IPS-NIHi11 (cell line): ENCODE measurements at places on chromosomes 12 and 14.

DNA sequence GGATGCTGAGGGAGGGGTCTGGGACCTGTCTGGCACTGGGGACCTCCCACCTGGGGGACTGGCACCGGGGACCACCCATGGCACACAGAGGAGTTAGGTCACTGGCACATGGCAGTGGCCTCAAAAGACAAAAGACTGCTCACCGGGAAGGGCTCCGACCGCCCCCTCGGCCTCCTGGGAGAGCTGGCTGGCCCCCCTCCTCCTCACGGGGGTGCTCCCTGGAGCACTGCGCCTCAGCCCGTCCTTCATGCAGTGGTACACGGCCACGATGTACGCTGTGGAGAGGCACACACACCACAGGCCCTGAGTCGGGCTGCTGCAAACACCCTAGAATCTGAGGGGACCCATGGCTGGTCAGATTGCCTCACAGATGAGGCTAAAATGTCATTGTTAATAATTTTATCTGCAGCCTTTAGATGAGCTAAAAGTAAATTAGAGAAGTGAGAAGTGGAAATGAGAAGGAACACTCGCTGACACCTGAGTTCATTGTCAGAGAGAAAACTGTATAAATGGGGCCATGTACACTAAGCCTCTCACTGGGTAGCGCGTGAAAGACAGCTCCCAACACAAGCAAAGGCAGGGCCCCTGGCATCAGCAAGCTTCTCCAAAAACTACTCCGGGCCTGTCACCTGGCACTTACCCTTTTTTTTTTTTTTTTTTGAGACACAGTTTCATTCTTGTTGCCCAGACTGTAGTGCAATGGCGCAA is 14.1 kb downstream of the P2RX2 start:
- DNase-seq, result peak; percentile 4

GRCh38 chr12:108921946-108922345 is 42.1 kb downstream of the DAO start:
- no peak for DNase-seq

DNA sequence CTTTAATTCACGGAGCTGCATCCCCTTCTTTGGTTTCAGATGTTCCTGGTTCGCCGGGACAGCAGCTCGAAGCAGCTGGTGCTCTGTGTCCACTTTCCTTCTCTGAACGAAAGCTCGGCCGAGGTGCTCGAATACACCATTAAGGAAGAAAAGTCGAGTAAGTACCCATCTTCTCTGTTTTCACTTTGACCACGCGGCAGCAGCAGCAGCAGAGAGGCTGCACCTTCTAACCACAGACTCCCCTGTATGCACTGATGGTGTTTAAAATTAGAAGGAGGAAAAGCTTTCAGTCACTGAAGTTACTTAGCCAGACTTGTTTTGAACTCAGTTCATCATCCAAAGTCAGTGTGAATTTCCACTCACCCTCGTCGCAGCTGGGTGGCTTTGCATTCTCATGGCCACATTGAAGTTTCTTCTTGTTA is 63.8 kb downstream of the RIN3 start:
- no peak for DNase-seq

- DNase-seq, result no peak
Observed at GRCh38 chr12:802242-803120, 50.1 kb downstream of the WNK1 start.

DNA sequence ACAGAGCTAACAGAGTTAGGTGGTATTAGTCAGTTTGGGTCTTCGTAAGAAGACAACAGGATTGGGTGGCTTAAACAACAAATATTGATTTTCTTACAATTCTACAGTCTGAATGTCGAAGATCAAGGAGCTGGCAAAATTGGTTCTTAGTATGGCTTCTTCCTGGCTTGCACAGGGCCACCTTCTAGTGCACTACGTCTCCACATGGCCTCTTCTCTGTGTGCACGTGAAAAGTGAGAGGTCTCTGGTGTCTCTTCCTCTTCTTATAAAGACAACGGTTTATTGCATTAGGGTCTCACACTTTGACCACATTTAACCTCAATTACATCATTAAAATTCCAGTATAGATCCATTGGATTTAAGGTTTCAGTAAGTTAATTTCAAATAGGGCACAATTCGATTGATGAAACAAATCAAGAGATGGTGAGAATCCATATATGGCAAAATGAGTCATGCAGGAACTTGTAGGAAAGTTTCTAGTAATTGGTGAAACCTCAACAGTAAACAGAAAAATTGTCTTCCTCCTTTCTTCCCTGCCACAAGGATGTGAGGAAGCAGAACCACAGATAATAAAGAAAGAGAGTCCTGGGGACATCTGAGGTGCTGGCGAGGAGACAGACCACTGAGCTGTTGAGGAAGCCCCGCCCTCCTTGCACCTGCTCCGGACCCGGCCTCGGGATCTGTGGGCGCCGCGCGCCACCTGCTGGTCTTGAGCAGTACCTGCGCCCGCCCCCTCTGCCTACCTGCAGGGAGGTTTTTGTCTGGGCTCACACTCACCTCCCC is 846.7 kb downstream of the TMEM121 start:
- peak; percentile 52 for DNase-seq

GRCh38 chr12:47556261-47557030 is 149.4 kb downstream of the RPAP3 start:
- DNase-seq, result no peak

DNA sequence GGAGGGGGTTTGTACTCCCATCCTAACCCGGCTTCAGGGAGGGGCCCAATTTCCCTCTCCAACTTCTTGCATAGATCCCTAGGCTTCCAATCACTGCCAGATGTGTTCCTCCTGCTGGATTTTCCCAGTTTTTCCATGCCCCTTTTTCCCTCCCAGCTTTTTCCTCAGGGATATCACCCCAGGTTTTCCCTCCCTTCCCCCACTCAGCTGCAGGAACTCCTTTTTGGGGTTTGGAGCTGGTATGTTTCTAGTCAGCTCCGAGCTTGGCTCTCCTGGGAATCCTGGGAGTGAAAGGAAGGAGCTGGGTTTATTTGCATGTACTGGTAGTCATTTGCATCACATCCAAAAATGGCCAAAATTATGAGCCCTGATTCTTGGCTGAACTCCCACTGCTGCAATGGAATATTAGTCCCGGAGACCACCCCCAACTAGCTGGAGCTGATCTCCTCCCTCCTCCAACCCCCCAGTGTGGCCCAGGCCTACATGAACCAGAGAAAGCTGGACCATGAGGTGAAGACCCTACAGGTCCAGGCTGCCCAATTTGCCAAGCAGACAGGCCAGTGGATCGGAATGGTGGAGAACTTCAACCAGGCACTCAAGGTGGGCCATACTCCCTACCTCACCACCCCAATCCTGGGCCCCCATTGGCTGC is 1.4 kb upstream of the RDH5 start:
- DNase-seq, result no peak

DNA sequence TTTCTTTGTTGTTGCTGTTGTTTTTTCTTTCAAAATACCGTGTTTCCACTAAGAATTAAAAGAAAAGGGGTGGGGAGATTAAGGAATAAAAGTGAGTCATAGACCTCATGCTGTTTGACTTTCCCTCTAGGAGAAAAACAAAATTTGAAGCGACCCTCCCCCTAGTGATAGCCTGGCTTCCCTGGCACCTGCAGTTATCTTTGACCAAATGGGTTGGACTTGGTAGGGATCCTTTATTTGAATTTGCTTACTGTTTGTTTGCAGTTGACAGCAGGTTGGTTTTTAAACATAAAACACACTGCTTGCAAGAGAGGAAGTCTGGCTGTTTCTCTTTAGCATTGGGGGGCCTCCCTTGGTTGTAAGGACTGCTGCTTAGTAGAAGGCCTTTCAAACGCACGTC is 14.0 kb downstream of the OTX2 start:
- no peak for DNase-seq

GRCh38 chr14:79225815-79226214 is 985.5 kb downstream of the DIO2 start:
- no peak for DNase-seq

DNA sequence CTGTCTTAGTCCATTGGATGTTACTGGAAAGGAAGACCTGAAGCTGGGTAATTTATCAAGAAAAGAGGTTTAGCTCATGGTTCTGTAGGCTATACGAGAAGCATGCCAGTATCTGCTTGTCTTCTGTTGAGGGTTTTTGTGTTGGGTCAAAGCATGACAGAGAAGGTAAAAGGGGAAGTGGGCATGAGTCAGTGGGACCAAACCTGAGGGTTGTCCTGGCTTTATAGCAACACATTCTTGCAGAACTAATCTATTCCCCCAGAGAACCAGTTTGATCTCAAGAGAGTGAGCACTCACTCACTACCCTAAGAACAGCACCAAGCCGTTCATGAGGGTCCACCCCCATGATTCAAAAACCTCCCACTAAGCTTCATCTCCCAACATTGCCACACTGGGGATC is 19.0 kb upstream of the KRAS start:
- DNase-seq, result no peak

DNA sequence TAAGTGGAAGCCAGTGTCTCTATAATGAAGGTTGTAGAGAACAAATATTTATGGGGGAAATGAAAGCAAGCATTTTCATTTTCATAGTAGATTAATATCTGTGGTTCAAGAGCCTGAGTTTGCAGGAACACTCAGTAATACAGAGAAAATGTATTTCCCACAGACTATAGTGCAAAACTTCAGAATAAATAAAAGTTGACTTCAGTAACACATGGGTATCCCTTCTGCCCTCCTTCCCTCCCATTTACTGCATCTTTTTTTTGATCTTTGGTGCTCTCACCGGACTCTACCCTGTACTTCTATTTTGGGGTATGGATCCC is 75.3 kb upstream of the AMN1 start:
- no peak for DNase-seq

GRCh38 chr12:88918161-88918560 is 337.9 kb upstream of the KITLG start:
- DNase-seq, result no peak

DNA sequence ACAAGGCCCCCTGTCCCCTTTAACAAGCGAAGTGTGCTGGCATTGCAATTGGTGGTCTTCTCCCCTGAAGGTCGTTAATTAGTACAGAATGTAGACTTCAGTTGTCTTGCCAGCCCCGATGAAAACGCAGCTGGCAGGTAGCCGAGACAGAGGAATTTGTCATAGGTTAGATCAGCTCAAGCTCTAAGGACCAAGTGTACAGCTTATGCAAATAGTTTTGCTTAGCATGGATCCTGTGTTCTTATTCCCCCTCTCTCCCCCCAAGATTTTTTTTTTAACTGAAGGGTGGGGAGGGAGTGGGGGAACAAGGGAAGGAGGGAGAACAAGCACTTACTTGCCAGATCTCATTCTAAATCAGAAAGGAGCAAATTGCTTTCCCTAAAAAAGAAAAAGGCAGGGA is 58.6 kb upstream of the PARP11 start:
- no peak for DNase-seq

- DNase-seq, result no peak
Observed at GRCh38 chr14:90332271-90332584, 487 bp upstream of the NRDE2 start.

DNA sequence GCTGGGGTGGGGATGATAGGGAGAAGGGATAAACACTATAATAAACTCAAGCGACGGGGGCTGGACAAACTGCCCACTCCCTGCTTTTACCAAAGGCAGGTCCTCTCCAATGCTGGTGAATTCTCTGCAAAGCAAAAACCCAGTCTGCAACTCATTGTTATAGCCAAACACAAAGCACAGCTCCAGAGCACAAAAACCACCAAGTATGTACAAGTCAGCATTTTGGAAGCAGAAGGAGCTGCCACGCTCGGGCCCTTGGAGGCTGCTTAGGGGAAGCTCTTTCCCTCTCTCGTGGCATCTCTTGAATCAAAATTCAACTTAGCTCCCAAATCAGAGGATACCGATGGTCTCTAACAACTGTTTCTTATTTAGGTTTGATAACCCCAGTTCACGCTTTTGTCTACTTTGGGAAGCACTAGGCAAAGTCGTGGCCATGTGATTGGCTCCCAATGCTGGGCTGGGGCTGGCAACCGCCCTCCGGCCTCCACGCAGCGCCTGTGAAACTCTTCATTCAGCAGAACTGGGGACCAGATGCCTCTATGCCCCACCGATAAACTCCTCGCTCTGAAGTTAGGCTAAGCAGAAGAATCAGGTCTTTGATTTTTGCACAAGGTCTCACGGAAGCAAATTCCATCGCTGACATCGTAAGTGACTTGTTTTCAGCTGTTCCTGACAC is 158.5 kb upstream of the FOXN3 start:
- no peak for DNase-seq

DNA sequence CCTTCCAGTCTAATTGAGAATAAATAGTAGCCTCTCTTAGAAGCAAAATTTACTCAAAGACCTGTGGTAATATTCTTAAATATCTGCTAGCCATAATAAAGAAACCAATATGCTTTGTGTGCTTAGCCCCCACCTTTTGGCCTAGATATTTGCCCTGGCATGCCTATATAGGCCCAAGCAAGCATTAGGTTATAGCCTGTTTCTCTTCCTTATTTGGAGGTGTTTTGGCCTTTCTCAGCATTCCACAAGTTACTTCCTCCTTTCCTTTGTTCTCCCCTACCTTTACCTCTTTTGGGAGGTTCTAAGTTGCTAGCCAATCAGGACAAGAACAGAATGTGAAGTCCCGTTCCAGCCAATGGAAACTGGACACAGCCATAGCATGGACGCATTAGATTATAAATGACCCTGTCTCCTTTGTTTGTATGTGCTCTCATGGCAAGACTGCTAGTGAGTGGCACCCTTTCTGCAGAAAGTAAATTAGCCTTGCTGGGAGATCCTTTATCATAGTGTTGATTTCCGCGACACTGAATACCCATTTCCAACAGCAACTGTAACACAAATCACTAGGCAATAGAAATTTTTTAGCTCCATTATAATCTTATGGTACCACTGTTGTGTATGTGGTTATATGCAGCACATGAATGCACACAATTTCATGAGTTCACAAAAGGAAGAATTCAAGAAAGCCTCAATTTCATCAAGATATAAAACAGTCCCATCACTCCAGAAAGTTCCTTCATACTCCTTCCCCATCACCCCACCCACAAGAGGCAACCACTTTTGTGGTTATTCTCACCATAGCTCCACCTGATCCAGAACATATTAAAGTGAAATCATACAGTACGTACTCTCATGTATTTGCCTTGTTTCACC is 37.6 kb downstream of the CEP83 start:
- no peak for DNase-seq

DNA sequence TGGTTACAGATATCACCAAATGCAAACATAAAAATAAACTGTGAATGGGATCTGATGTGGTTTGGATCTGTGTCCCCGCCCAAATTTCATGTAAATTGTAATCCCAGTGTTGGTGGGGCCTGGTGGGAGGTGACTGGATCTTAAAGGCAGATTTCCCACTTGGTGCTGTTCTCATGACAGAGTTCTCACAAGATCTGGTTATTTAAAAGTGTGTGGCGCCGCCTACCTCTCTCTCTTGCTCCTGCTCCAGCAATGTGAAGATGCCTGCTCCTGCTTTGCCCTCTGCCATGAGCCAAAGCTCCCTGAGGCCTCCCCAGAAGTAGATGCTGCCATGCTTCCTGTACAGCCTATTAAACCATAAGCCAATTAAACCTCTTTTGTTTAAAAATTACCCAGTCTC is 47.8 kb downstream of the SLC25A21 start:
- no peak for DNase-seq

- DNase-seq, result no peak
Observed at GRCh38 chr14:34237081-34237480, 225.0 kb downstream of the SPTSSA start.

- DNase-seq, result no peak
Observed at GRCh38 chr14:77086951-77087350, 11.1 kb upstream of the CIPC start.

GRCh38 chr14:21267886-21268616 is 1.2 kb downstream of the HNRNPC start:
- DNase-seq, result no peak
